Natural killer cell (primary cell): ENCODE measurements at places on chromosomes 11 and 22.

- no peak for DNase-seq
Measured at GRCh38 chr11:13972944-13973343, 10.4 kb downstream of the SPON1 start.

DNA sequence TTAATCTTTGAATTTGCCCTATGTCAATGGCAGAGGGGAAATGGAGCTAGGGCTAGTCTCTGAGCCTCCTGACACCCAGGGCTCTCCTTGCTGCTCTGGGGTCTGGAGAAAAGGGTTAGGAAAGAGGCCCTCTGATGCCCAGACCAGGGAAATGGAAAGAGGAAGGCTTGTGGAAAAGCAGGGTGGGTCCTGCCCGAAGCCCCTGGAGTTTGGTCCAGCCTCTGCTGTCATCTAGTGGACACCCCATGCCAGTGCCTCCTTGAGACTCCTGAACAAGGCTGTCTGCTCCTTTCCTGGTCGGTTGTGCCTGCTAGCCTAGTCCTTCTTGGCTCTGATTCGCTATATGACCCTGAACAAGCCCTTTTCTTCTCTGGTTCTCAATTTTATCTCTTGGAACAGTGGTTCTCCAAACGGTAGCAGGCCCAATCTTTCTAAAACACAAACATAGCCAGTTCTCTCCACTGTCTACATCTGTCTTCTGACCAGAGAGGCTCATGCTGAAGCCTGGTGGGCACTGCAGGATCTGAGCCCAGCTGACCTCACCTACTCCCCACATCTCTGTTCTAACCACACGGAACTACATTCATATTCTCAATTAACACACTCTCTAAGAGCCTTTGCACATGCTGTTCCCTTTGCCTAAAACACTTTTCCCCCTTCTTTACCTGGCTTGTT lies 8.8 kb upstream of the PLA2G3 start:
- no peak for DNase-seq

GRCh38 chr22:36439481-36440271 lies 41.8 kb downstream of the TXN2 start:
- no peak for DNase-seq

DNA sequence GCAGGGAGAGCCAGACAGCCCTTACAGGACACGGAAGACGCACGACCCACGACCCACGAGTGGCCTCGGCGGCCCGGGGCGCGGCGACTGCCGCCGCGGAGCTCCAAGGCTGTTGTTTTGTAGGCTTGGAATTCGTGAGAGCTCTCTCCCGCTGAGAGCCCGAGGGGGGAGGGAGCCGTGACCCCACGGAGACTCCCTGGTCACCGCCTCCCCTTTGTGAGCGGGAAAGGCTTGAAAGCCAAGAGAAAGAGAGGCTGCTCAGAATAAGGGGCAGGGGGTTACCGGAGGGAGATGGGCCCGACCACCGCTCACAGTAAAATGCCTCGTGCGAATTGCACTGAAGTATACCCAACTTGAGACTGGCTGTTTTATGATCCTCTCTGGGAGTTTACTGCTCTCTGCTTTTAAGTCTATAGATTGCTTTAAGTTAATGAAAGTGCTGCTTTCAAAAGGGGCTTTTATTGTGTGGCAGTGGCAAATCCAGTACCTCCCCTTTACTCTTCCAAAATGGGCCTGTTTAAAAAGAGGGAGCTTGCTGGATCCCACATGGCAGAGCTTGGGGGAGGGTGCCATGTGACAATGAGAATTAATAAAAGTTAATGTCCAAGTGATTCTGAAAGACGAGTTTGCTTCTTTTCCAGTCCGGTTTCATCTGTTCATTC lies 2.9 kb downstream of the PKNOX2 start:
- no peak for DNase-seq

- no peak for DNase-seq
Measured at GRCh38 chr11:9525116-9525515, 48.4 kb upstream of the WEE1 start.

DNA sequence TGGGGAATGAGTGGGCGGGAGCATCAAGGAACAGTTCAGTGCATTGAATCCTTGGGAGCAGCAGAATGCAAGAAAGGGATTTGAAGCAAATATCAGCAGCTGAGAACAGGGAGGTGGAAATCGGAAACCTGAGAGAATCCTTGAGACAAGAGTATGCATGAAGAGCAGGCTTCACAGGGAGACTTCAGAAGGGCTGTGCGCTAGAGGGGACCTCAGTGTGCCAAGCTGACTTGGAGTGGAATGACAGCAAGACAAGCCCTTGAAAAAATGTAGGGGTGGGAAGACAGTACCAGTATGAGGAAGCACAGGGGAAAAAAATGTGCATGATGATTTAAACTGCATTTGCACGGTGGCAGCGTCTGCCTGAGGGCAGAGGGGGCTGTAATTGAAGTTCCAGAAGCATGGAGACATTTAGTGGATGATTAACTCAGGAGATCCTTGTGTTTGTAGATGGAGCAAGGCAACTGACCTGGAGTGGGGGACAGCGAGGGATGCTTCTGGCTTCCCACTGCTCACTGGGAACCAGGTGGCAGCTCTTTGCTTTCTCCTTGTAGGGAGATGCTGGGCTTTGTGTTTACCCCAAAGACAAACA lies 204.9 kb upstream of the PLET1 start:
- DNase-seq, result no peak

- no peak for DNase-seq
Measured at GRCh38 chr22:44206696-44207095, 26.0 kb downstream of the PARVG start.

DNA sequence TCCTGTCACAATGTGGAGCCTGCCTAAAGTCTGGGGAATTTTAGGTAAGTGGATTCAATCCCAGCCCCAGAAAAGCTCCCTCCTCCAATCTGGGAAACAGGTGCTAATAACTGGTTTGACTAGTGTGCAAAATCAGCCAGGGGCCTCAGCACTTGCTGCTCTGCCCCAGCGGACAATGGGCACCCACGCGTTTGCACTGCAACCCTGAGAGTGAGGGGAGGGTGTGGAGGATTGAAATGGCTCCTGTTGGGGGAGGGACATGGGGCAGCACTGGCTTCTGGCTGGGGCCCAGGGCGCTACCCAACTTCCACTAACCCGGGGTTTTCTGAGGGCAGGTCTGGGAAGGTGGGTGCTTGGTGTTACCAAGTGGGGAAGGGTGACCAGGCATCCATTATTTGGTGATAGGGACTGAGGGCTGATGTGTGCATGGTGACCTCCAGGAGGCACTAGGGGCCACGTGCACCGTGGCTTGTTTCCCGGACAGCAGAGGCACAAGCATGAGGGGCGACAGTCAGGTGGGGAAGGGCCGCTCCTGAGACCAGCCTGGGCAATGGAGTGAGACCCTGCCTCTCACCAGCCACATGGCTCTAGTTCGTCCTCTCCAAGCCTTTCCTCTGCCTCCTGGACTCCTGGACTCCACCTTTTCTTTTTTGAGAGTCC lies 4.3 kb upstream of the PNPLA5 start:
- DNase-seq, result no peak

GRCh38 chr11:105104292-105104691 lies 35.3 kb downstream of the CARD18 start:
- no peak for DNase-seq

- DNase-seq, result no peak
Measured at GRCh38 chr22:20977516-20978170, 4.5 kb upstream of the LZTR1 start.

- no peak for DNase-seq
Measured at GRCh38 chr11:35725885-35726284, 63.3 kb downstream of the TRIM44 start.

- no peak for DNase-seq
Measured at GRCh38 chr11:111450480-111451320, 61.5 kb downstream of the BTG4 start.

DNA sequence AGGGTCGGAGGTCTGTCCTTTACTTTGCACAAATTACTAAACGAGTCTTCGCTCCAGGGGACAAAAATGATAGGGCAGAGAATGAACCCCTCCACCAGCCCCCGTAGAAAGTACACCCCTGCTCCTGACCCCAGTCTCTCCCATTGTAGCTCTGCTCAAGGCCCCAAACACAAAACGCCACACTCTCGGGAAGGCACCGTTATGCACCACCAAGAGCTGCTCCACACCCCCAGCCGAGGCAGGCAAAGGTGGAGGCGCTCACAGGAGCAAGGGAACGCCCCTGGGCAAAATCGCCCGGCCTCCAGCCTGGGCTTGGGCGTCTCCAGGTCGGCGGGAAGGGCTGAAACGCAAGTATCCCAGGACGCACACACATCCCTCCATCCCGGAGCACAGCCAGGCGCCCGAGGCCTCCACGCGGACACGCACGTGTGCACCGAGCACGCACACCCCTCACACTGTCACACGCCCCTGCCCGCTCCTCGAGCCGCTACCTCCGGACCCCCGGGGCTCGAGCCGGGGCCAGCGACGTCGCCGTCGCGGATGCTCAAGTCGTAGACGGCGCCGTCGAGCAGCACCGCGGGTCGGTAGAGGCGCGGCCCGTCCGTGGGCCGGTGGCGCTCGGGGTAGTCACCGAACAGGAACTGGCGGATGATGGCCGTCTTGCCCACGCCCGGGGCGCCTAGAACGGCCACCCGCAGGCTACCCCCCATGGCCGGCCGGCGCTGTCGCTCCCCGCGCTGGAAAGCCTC lies 786 bp downstream of the RASL10A start:
- no peak for DNase-seq

DNA sequence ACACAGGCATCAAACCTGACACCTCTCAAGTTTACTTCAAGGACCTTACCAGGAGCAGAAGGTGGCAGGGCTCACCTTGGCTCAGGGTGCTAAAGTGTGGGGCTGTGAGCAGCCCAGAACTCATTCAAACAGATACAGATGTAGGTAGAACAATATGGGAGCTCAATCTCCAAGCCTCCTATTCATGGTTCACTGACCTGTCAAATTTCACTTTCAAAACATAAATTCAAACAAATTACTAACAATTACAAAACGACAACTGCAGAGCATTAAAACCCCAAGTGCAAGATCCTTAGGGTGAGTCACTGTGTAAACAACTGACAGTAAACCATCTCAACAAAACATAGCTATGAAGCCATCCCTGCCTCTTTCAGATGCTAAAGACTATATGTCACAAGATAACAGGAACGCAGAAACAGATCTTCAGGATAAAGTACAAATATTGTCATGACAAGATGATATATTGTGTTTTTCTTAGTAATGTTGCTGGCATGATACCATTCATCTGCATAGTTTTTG lies 303.5 kb upstream of the ANO3 start:
- DNase-seq, result no peak

DNA sequence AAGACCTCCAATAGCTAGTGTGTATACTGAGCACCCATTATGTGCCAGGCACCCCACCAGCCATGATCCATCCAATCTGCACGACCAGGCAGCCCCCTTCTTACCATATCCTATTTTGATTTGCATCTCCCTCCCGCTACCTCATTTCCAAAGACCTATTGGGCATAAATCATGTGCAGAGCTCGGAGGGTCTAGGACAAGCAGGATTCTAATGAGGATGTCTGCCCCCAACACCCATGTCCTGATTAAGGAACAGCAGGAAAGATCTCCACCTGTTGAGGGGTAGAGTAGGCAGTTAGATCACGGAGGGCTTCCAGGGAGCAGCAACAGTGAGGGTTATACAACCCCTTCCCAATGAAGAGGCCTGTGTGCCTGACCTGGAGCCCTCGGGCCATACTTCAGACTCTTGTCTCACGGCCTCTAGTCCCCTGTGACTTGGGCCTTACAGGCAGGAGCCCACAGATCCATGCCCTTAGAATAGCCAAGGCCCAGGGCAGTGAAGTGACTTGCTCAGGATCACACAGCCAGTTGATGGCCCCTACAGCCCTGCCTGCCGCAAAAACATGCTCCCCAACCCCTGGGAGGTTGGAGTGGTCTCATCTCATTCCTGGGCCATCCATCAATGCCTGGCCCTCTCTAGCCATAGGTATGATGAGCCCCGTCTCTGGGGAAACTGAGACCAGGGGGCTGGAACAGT lies 3.5 kb downstream of the RAB3IL1 start:
- DNase-seq, result no peak

DNA sequence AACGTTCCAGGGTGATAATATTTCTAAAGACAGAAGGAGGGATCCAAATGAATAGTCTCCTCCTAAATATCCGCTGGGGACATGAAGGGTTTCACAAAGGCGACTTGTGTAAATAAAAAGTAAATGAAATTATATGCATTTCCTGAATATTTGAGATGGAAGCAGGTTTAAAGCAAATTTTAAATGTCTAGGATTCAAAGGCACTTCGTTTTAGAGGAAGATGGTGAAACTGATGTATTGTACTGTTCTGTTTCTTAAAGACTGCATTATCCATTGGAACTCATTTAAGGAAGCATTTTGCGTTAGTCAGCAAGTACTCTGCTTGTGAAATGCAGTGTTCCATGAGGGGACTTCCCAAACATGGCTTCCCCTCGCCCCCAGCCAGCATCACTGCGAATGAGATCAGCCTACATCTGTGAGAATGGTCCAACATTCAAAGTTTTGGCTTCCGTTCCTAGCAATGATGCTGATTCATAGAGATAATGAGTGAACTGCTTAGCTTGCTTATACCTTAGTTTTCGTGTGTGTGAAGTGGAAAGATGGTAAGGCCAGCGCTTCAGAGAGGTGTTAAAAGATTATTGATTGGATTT lies 1.5 kb downstream of the RAB39A start:
- DNase-seq, result peak; percentile 10

DNA sequence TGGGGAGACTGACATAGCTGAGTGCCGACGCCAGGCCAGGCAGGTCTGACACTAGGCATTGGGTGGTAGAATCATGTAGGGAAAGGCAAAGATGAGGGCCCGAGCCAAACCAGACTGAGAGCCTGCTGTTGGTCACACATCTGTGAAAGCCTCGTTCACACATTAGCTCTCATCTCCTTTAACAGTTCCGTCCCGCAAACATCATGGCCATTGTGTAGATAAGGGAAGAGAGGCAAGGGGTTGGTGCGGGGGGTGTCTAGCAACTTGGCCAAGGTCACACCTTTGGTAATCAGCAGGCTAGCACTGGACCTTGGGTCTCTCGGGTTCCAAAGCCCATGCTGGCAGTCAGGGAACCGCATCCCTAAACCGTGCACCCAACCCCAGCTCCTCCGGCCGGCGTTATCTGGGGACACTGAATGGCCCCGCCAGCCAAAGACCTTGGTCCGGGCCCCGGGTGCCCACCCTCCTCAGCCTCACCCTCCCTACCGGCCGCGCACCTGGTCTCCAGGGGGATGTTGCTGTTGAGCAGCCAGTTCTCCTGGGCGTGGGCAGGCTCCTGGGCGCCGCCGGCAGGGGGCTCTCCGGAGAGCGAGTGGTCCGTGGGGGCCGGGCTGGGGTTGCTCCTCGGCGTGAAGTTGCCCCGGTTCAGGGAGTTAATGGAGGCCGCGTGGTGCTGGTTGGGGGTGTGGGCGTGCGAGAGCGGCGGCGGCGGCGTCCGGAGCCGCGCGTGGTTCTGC lies 328.3 kb upstream of the NARS2 start:
- DNase-seq, result no peak

- no peak for DNase-seq
Measured at GRCh38 chr11:103897160-103897936, 139.1 kb upstream of the DDI1 start.

GRCh38 chr11:1219446-1219833 lies 3.4 kb upstream of the MUC5B start:
- no peak for DNase-seq

GRCh38 chr11:69398529-69399492 lies 82.7 kb upstream of the LINC01488 start:
- DNase-seq, result no peak

- DNase-seq, result no peak
Measured at GRCh38 chr11:36008584-36008983, 64.7 kb downstream of the LDLRAD3 start.
